Activated T-cell treated with anti-CD3 and anti-CD28 coated beads, Interleukin-2, amount 50 U/mL, for 4 hours (primary cell): ENCODE measurements at places on chromosomes 7 and 10.

- DNase-seq = no peak
Observed at GRCh38 chr10:130777507-130778165, 533.9 kb downstream of the TCERG1L start.

GRCh38 chr10:52486840-52487611 lies 172.9 kb downstream of the DKK1 start:
- no peak for DNase-seq

DNA sequence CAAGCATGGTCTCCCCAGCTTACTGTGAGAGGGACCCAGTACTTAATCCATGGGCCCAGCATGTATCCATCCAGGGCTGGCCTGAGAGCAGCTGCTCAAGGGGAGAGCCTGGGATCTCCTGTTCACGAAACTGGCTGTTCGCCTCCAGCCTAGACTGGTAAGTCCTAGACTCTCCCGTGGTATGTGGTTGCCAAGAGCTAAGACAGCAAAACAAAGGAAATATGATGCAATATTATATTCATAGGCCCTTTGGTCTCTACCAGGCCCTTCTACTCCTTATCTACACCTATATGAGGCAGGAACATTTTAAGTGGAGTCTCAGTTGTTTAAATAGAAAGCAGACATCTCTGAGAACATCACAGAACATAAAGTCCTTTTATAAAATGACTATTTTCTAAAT lies 28.9 kb upstream of the STK17A start:
- no peak for DNase-seq

- no peak for DNase-seq
Observed at GRCh38 chr10:79164075-79164474, 95.3 kb downstream of the ZMIZ1 start.

GRCh38 chr10:75487755-75488125 lies 56.3 kb downstream of the LRMDA start:
- DNase-seq = no peak

DNA sequence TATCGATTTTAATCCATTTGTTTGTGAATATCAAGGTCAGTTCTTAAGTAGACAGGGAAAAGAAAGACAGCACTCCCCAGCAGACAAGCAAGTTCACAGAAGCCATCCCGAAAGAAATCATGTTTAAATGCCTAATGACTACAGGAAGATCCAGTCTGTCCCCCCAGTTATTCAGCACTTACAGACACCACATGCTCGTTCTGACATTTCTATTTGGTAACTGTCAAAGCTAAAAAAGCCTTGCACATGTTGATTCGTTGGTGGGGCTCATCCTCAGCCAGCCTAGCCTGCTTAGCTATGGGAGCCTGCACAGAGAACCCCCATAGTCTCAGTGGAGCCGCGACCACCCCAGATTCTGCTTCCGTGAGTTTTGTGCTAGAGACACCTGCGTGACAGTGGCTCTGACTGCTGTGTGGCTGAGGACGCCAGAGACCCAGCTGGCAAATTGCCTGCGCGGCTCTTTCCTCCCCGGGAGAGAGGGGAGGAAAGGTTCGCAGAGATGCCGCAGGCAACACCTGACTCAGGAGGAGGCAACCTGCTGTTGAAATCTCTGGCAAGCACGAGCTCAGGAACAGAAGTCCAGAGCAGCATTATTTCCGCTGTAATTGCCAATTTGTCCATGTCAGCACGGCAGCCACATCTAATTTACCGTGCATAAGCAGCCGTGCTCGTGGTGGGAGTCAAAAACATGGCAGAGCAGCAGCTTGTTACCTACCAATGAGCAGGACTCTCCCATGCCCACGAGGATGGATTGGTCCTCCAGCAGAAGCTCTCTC lies 194.2 kb downstream of the GPAM start:
- DNase-seq = no peak

DNA sequence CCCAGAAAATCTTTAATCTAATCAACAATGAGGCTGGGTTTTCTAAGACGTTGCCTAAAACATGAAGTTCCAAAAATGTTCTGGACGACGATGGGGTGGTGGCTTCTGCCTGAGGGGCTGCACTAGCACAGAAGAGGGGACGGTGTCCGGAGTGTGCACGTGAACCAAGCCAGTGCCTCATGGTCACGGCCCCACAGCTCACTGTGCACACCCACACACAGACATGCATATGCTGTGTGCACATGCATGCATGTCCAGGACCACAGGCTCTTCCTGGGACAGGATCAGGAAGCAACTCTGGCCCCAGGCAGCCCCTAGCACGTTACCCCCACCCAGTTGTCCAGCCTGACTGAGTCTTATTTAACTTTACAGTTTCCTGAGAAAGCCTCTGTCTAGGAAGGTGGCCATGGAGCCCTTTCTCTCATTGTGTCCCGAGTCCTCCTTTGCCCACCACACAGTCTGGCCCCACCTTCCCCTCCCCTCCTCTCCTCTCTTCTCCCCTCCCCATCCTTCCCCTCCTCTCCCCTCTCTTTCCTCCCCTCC lies 100.8 kb downstream of the DNAJB6 start:
- no peak for DNase-seq

GRCh38 chr7:6546498-6547251 lies 4.6 kb downstream of the GRID2IP start:
- DNase-seq = no peak

- DNase-seq = no peak
Observed at GRCh38 chr7:80210400-80210799, 75.8 kb downstream of the GNAI1 start.

- no peak for DNase-seq
Observed at GRCh38 chr7:39294022-39294421, 272.2 kb upstream of the YAE1 start.

GRCh38 chr10:16393271-16393858 lies 43.4 kb upstream of the PTER start:
- DNase-seq = no peak

DNA sequence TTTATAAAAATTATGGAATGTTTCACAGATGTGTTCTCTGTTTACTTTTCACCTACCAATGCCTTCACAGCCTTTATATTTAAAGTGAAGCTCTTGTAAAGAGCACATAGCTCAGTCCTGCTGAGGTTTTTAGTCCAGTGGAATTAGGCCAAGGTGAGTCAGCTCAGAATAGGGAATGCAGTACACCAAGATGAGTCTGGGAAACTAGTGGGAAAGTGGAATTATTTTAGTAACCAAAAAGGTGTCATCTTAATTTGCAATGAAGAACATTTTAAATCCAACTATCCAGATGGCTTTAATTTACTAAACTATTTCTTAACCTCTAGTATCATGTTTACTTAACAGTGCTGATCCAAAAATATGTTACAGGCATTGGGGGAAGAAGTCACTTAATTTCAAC lies 236.3 kb upstream of the CTBP2 start:
- no peak for DNase-seq

DNA sequence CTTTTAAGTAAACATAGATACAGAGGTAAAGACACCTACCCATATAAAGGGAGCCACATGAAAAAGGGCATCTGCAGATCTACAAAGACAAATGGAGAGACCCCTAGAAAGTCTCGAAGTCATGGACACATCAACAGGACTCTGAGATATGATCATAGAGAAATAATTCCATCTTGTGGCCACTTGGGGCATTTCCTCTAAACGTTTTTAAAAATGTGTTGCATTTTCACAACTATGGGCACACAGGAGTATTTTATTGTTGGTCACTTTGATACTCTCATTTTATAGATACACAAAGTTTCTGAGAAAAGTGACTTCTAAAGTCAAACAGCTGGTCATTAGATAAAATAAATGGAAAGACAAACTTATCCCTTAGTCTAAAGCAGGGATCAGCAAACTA lies 87.1 kb downstream of the CRTAC1 start:
- no peak for DNase-seq

DNA sequence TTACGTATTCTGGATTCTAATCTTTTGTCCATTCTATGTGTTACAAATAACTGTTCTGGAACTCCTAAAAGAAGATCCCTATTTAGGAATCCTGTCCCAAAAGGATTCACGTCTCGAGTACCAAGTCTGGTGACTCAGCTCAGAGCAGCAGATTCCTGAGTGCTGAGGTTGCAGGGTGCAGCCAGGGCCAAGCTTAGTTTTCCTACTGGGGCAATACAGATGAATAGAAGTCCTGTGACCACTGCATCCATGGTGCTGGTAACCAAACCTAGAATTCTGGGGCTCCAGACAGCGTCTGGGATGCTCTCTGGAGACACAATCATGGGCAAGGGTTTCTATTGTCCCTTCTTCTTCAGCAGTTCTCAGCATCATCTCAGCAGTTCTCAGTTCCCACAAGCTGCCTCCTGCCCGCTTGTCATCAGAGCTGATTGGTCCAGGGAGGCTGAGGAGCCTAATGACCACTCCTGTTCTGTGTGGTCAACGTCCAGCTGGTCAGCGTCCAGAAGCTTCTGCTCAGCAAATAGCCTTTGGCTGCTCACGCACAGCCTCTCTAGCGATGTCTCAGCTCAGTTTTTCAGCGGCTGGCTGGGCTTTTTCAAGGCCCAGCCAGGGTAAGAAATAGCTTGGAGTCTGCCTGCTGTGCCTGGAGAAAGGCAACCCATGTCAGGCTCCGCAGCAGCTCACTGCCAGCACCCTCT lies 50.4 kb upstream of the C7orf33 start:
- no peak for DNase-seq

DNA sequence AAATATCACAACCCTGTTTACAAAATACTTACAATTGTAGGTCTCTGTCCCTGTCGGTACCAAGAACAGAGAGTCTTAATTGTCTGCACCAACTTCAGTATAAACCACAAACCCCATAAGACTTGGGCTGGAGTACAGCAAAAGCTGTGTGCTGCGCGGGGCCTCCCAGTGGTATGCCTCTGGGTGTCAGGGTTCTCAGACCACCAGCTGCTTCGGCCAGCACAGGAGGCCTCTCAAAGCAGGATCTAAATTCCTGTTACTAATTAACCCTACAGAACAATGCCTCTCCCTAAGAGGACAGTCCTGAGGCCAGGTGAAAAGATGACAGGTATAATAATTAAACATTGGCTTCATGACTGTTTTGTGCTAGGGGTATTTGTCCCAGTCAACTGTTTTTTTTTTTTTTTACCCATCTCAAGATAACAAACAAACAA lies 957 bp upstream of the SVIL start:
- no peak for DNase-seq
